ENCODE measurements at places on chromosomes 3 and 15. TPM values are rescaled to one million over a fixed set of nuclear protein-coding genes. Genes with fewer than 3 reads are reported as not detected.

- no peak for DNase-seq
These were observed 18.5 kb upstream of the CGNL1 start for GRCh38 chr15:57357799-57358198.

- no peak for DNase-seq
These were observed 78.5 kb downstream of the ARNT2 start for GRCh38 chr15:80482696-80483095.

GRCh38 chr15:35181538-35181937 is 96.4 kb upstream of the NANOGP8 start:
- no peak for DNase-seq

DNA sequence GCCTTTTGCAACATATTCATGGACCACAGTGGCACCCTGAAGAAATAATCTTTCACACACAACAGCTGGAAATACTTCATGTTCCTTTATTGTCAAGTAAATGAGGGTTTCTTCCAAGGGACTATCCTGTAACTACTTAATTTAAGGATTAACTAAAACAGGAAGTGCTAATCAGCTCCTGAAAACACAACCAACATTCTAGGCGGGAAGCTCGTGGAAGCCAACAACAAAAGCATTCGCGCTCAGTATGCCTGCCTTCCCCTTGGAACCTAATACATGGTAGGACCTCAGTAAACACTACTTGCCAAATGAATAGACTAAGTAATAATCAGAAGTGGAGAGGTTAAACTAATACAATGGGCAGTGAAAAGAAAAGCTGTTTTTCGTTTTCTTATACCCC is 300.9 kb downstream of the RORA start:
- no peak for DNase-seq

GRCh38 chr15:26070095-26070532 is 207.0 kb upstream of the ATP10A start:
- DNase-seq: no peak

GRCh38 chr3:60598671-60599070 is 652.6 kb downstream of the FHIT start:
- DNase-seq: no peak

Gene MYO5C
- total RNA-seq: 1.2 TPM

Gene SCAPER
- 28.7 TPM for total RNA-seq

DNA sequence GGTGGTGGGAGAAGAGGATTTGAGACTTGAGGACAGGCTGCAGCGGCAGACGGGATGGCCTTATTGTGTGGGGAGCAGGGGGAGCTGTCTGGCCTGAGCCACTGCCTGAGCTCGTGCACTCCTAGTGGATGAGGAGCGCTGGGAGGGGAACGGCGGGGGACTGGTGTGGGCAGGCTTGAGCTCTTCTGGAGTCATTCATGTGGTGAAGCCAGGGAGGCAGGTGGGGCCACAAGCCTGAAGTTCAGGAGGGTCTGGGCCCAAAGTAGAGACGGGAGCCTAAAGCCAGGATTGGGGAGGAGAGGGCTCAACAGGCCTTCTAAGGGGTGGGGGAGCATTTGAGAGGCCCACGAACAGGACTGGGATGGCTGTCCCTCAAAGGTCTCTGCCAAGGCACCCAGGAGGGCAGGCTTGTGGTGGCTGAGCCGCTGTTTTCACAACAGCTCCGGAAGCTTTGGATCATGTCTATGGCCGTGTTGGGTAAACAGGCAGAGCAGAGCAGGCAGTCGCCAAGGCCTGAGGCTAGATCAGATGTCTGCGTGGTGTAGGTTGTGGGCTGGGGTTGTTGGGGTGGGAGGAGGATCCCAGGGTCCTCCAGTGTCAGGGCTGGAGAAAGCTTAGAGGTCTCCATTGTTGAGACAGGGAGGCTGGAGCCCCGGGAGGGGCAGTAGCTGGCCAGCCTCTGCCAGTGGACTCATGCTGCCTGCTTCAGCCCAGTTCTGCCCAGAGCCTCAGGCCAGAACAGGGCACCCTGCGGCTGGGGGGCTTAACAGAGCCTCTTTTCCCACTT is 8.2 kb downstream of the PRKCD start:
- DNase-seq: no peak

DNA sequence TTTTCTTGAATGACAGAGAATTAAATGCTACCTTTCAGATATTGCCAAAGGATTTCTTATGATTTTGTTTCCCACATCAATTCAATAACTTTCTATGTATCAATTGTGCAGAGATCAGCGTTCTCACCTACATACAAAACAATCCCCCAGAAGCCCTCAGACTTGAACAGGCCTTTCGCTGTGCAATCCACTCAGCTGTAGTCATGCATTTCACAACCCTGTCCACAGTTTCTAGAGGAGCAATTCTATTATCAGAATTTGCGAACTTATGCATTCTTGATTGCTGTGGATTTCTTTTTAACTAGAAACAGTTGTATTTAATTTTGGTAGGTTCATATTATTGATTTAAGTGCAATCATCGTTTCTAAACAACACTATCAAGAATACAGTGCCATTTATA is 13.7 kb upstream of the ALCAM start:
- DNase-seq: no peak

DNA sequence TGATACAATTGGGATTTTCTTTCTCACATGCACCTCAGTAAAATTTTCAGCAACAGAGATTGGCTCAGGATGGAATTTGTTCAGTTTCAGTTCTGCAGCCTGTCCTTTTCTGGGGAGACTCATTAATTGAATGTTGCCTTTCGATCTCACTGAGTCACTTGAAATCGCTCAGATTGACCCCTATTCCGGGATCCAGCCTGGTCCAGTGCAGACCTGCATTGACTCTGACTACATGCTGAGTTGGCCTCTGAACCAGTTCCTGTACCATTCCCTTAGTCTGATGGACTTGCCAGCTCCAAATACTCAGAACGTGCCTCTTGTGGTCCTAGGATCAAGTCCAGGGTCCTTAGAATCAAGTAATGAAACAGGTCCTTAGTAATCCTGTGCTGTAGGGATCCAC is 9.4 kb downstream of the IGF1R start:
- no peak for DNase-seq

- no peak for DNase-seq
These were observed 134.2 kb upstream of the NSMCE3 start for GRCh38 chr15:29403772-29404171.

DNA sequence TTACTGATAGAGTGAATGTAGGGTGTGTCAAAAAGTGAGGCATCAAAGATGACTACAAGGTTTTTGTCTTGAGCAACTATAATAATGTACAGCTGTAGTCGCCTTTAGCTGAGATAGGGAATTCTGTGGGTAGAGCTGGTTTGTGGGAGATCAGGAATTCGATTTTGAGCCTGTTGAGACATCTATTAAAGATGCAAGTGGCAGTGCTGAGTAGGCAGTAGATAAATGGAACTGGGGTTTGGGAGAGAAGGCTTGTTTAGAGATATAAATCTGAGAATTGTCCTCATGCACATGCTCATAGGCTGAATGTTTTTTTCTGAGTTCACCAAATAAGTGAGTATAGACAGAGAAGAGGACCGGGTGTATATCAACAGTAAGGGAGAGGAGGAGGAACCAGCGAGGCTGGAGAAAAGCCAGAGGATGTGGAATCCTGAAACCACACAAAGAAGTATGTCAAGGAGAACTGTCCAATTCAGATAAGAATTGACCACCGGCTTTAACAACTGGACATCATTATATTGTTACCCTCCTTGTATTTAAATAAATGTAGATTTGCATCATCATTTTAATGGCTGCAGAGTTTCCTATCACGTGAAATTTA is 146.0 kb upstream of the TNIK start:
- DNase-seq: no peak

DNA sequence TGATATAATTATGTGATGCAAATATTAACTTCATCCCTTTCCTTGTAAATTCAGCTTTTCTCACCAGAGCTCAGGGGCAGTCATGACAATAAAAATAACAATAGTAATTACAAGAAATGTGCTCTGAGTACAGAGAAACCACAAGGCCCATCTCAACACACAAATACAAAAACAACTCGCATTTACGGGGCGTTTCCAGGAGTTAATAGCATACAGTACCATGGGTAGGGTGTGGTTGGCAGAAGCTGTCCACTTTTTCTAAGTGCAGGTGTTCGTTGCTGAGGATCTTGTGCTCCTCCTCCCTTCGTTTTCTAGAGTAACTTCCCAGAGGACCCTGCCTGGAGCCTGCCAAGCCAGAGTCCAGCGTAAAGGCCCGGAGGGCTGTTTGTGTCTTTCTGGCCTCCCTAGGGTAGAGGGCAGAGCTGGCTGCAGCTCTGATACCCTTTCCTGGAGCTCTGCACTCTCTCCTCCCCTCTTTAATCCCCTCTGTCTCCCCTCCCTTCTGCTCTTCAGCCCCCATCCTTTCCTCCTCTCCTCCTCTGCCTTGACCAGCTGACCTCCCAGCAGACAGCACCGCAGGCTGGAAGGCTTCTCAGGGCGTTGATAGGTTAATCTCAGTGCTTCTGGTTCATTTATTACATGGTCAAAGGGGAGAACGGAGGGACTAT is 11.4 kb downstream of the SEMA3G start:
- DNase-seq: no peak

Gene GOLGA6D
- total RNA-seq: not detected

DNA sequence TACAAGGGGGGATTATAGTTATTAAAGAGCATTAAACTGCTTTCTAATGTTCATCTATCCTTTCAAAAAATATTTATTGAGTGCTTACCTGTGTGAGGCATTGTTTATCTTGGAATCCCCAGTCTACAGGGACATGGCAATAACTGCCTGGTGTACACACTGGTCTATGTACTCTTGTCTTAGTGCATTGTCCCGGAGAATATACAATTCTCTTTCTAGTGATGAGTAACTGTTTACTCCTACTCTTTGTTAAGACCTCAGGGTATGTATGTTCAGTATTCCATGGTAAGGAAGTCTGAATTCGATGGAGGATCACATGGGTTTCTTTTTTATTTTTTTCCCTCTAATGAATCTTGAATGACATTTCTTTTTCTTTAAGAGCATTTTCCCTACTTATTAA is 772.4 kb upstream of the NR2F2 start:
- DNase-seq: no peak

Gene CPA3
- 0.74 TPM for total RNA-seq

- DNase-seq: no peak
These were observed 43.8 kb downstream of the SPATA16 start for GRCh38 chr3:173096994-173097785.

DNA sequence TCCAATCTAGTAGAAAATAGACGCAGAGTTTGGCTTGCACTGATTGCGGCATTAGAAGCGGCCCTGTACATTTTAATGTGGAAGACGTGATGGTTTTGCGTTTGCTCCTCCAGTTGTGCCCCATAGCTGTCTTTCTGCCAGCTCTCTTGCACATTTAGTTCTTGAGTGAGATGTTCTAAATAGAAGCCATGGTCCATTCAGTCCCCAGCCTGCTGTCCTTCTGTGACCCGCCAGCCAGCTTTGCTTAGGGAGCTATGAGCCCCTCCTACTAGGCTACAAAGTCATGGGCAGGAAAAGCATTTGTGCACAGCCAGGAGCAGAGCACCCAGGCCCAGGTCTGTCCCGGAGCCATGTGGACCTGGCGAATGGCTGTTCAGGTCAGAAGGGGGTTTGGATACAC is 50.3 kb downstream of the APBA2 start:
- DNase-seq: no peak

- DNase-seq: no peak
These were observed 41.9 kb upstream of the SPESP1 start for GRCh38 chr15:68888419-68888818.

GRCh38 chr3:118244761-118245160 is 789.9 kb downstream of the IGSF11 start:
- no peak for DNase-seq

DNA sequence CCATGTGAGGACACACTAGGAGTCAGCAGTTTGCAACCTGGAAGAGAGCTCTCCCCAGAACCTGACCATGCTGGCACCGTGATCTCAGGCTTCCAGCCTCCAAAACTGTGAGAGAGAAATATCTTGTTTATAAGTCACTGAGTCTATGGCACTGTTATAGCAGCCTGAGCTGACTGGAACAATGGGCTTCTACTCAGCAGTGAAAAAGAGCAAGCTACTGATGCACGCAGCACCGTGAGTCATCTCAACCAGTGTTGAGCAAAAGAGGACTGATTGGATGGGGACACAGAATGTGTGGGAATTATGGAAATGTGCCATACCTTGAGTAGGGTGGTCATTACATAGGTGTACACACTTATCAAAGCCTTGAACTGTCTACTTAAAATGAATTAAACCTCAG is 230.4 kb downstream of the PLCL2 start:
- no peak for DNase-seq

Gene ADAMTS7
- 0.74 TPM for total RNA-seq
